Cardiac muscle cell (in vitro differentiated cells and primary cell): ENCODE measurements at places on chromosomes 3 and 15. TPM values are rescaled to one million over a fixed set of nuclear protein-coding genes. Genes with fewer than 3 reads are reported as not detected.

VPS39 gene
- 41.9 and 56.4 TPM in 2 replicates for total RNA-seq

PYGO1 gene
- total RNA-seq, result 7.3 and 10.7 TPM in 2 replicates

MB21D2 gene
- total RNA-seq, result 4.0 and 6.7 TPM in 2 replicates

FEZF2 gene
- total RNA-seq, result not detected in 2 replicates

PRKAR2A gene
- 99.0 and 172 TPM in 2 replicates for total RNA-seq

MGA gene
- total RNA-seq, result 22.7 and 48.8 TPM in 2 replicates

NPAP1 gene
- 0.21 and 0.28 TPM in 2 replicates for total RNA-seq

IMPG2 gene
- total RNA-seq, result 0.33 and 0.49 TPM in 2 replicates

PRKCD gene
- total RNA-seq, result 0.70 and 1.3 TPM in 2 replicates

- H3K4me1 ChIP-seq, result no peaks in the 10 kb centered on the region
- DNase-seq, result no peak
- no peaks in the 10 kb centered on the region for H3K36me3 ChIP-seq
- peaks cover 17% of the 10 kb centered on the region for H3K27me3 ChIP-seq
- H3K27ac ChIP-seq, result no peak overlapping the region
Observed at GRCh38 chr3:100029689-100030088, 84.6 kb downstream of the FILIP1L start.

DNA sequence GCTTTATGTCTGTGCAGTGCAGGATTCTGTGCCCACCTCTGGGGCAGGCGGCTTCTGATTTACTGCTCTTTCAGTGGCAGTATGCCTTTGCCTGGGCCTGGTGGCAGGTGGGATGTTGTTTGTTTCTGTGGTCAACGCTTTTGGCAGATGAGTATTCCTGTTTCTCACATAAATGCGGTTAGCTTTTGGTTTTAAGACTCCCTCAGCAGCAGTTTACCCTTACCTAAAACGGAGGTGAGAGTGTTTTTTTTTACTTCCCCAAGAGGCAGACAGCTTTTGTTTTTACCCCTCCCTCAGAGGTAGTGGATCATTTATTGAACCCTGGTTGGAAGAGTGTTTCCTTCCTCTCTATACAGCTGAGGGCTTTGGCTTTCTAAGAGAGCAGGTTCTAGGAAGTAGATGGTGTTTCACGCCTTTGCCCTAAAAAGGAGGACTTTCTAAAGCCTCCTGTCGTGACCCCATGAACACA, 134.1 kb upstream of the PLSCR5 start:
- no peak overlapping the region for H3K27ac ChIP-seq
- H3K27me3 ChIP-seq, result no peaks in the 10 kb centered on the region
- H3K4me1 ChIP-seq, result no peaks in the 10 kb centered on the region
- DNase-seq, result no peak

GRCh38 chr3:105473521-105474223, 107.0 kb downstream of the ALCAM start:
- peak overlapping the region; percentile 31 for H3K27ac ChIP-seq
- no peaks in the 10 kb centered on the region for H3K27me3 ChIP-seq
- no peaks in the 10 kb centered on the region for H3K36me3 ChIP-seq

DNA sequence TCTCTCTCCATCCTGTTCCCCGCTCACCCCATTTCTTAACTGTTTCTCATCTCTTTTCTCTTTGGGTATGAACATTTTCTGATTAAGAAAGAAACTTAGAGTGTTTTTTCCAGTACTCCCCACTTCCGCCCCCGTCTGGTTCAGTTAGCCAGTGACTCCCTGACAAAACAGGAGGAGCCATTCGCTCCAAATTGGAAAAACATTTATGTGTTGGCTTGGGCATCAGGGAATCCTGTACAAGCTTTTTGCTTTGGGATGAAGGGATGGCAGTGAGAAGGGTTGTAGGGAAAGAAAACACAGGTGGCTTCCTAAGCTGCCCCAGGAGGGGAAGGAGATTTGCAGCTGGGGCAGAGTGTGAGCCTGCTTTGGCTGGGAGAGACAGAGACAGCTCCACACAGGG, 47.0 kb downstream of the BOC start:
- H3K36me3 ChIP-seq, result no peaks in the 10 kb centered on the region
- H3K4me3 ChIP-seq, result no peak overlapping the region
- H3K27me3 ChIP-seq, result no peaks in the 10 kb centered on the region
- H3K4me1 ChIP-seq, result no peaks in the 10 kb centered on the region
- no peak for DNase-seq

DNA sequence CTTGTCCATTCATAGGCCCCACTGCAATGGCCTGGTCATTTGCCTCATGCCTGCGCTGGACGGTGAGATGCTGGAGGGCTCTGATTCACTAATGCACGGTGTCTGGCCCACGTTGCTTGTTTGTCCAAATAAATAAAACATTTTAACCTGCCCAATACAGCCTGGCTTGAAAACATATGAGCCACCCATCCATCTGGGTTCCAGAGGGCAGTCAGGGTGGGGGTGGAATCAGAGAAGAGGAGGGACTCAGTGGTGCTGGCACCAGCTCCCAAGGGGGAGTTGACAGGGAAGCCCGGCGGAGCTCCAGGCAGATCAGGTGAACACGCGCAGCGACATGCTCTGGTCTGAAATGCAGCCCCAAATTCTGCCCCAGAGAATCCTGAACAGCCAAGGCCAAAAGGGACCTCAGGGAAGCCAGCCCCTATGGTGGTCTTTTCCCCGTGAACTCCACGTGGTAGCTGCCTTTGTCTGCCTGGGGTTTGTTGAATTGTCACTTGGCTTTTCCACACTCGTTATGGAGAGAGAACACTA, 265.2 kb downstream of the UACA start:
- peaks cover 14% of the 10 kb centered on the region for H3K4me1 ChIP-seq
- no peak for DNase-seq
- H3K36me3 ChIP-seq, result no peaks in the 10 kb centered on the region
- no peaks in the 10 kb centered on the region for H3K27me3 ChIP-seq
- H3K4me3 ChIP-seq, result no peak overlapping the region

DNA sequence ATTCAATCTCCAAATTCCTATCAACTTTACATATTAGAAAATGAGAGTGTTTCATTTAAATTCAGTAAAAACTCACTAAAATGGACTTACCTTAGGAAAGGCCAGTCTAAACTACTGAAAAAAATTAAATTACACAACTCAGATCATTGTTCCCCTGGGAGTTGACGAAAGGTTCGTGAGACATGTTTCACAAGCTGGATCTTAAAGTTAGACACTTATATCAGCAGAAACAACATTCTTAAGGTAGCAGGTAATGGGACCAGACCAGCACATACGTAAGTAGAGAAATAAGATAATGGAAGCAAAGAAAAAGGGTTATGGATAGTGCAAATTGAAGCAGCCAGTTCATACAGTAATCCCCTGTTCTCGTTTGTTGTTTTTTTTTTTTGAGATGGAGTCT, 8.9 kb downstream of the RFX7 start:
- no peaks in the 10 kb centered on the region for H3K4me1 ChIP-seq
- no peaks in the 10 kb centered on the region for H3K36me3 ChIP-seq
- peak; percentile 59 for DNase-seq

GRCh38 chr3:42180901-42181300, 85.1 kb downstream of the CCK start:
- peaks cover 10% of the 10 kb centered on the region for H3K4me1 ChIP-seq
- DNase-seq, result no peak
- H3K27me3 ChIP-seq, result no peaks in the 10 kb centered on the region
- H3K36me3 ChIP-seq, result no peaks in the 10 kb centered on the region

DNA sequence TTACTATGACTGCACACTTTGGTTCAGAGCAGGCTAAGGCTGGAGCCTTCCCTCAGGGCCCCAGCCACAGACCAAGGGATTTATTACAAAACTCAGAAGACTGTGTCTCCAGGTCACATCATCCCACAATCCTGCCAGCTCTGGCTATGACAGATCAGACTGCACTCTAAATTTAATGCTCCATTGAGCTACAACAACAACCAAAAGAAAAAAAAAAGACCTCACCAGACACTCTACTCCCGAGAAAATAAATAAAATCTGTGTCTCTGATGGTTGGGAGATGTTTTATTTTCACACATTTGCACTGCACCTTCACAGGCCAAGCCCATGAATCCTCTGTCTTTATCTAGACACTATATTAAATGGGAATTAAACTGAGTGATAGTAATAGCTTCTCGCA, 50.8 kb upstream of the CTNNB1 start:
- no peaks in the 10 kb centered on the region for H3K27me3 ChIP-seq
- no peak for DNase-seq
- H3K36me3 ChIP-seq, result no peaks in the 10 kb centered on the region
- no peak overlapping the region for H3K4me3 ChIP-seq

DNA sequence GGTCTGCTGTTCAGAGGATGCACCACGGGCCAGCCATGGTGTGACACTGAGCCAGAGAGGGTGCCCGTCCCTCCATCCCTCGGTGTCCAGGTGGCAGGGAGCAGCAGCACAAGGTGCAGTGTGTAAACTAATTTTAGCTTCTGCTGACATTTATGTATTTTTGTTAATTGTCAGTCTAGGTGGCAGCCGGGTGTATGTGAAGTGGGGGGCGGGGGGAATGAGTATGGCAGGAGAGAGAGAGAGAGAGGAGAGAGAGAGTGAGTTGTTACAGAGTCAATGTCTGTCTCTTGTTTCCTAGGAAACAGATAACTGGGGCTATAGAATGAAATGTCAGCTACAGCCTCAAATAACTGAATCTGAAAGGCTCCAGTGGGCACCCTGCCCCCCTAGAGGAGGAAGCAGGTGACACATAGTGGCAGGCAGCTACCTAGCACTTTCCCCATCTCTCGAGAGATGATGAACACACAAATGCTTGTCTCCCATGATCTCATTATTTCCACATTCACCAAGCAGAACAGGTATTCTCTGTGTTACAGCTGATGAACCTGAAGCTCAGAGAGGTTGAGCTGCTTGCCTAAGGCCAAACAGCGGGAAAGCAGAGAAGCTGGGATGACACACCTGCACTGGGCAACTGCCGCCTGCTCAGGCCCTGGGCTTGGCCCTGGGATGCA, 24.7 kb downstream of the RASGRF1 start:
- H3K4me1 ChIP-seq, result peaks cover 11% of the 10 kb centered on the region
- H3K27ac ChIP-seq, result no peak overlapping the region
- no peaks in the 10 kb centered on the region for H3K36me3 ChIP-seq
- H3K27me3 ChIP-seq, result peaks cover under 1% of the 10 kb centered on the region

DNA sequence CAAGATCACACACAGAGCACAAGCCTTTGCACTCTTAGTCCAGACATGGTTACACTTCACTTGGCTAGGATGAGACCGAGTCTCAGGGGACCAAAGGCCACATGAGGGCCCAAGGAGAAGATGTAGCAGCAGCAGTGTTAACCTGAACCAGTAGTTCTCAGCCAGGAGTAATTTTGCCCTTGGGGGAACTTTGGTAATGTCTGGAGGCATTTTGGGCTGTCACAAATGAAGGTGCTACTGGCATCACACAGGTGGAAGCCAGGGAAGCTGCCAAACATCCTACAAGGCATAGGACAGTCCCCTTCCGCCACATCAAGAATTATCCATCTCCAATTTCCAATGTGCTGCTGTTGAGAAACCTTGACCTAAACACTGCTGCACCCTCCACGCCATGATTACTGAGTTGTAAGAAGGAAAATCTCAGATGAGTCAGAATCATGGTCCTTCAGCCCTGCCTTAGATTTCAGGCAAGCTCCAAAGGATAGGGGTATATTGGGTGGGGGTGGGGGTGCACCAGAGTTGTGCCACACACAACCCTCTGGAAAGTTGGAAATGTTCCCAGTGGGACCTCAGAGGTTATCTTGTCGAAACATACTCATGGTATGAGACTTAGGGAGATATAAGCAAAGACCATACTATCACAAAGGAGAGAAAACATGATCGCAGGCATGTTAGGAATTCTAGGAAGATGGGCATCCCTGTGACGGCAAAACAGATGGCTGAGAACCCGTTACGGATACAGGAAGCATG, 36.2 kb downstream of the SEMA5B start:
- no peaks in the 10 kb centered on the region for H3K36me3 ChIP-seq
- H3K4me3 ChIP-seq, result no peak overlapping the region

- no peaks in the 10 kb centered on the region for H3K27me3 ChIP-seq
- DNase-seq, result no peak
- peaks cover 50% of the 10 kb centered on the region for H3K4me1 ChIP-seq
Observed at GRCh38 chr15:33107950-33108349, 86.6 kb downstream of the FMN1 start.

DNA sequence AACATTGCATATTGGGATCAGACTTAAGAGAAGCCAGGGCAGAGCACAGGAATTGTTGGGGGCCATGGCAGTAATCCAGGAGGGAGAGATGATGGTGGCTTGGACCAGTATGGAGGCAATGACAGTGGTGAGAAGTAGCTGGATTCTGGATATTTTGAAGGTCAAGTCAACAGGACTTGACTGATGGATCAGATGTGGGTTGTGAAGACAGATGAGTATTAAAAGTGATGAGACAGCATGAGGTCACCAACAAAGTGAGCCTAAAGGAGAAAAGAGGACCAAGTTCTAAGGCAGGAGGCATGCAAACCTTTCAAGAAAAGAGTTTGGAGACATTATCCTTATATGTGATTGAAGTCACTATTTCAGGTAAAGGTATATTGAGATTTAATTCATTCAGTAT, 56.6 kb upstream of the TIPARP start:
- H3K27me3 ChIP-seq, result no peaks in the 10 kb centered on the region
- H3K4me1 ChIP-seq, result peaks cover 8% of the 10 kb centered on the region
- no peaks in the 10 kb centered on the region for H3K36me3 ChIP-seq
- no peak overlapping the region for H3K4me3 ChIP-seq

- DNase-seq, result no peak
- no peak overlapping the region for H3K27ac ChIP-seq
- no peaks in the 10 kb centered on the region for H3K4me1 ChIP-seq
Observed at GRCh38 chr15:66981771-66982170, 83.6 kb upstream of the SMAD3 start.

- H3K27me3 ChIP-seq, result no peaks in the 10 kb centered on the region
- DNase-seq, result no peak
- no peaks in the 10 kb centered on the region for H3K36me3 ChIP-seq
- no peaks in the 10 kb centered on the region for H3K4me1 ChIP-seq
- no peak overlapping the region for H3K27ac ChIP-seq
Observed at GRCh38 chr3:144586382-144586781, 614.8 kb downstream of the DIPK2A start.

- no peak overlapping the region for H3K4me3 ChIP-seq
- no peaks in the 10 kb centered on the region for H3K36me3 ChIP-seq
- H3K4me1 ChIP-seq, result no peaks in the 10 kb centered on the region
- no peaks in the 10 kb centered on the region for H3K27me3 ChIP-seq
- no peak for DNase-seq
- H3K27ac ChIP-seq, result no peak overlapping the region
Observed at GRCh38 chr3:88267-88666, 108.3 kb upstream of the CHL1 start.

GRCh38 chr3:9932843-9933560, 632 bp upstream of the CRELD1 start:
- H3K27ac ChIP-seq, result peak overlapping the region; percentile 95
- peaks cover 6% of the 10 kb centered on the region for H3K36me3 ChIP-seq
- no peaks in the 10 kb centered on the region for H3K27me3 ChIP-seq
- peak overlapping the region; percentile 47 for H3K4me3 ChIP-seq

- peaks cover 7% of the 10 kb centered on the region for H3K4me1 ChIP-seq
- H3K27me3 ChIP-seq, result peaks cover 37% of the 10 kb centered on the region
- no peak for DNase-seq
- H3K27ac ChIP-seq, result no peak overlapping the region
- no peak overlapping the region for H3K4me3 ChIP-seq
- no peaks in the 10 kb centered on the region for H3K36me3 ChIP-seq
Observed at GRCh38 chr3:63442918-63443317, 164.8 kb downstream of the SYNPR start.

- H3K4me1 ChIP-seq, result peaks cover 5% of the 10 kb centered on the region
- no peak overlapping the region for H3K27ac ChIP-seq
- H3K4me3 ChIP-seq, result no peak overlapping the region
- H3K36me3 ChIP-seq, result no peaks in the 10 kb centered on the region
- no peak for DNase-seq
Observed at GRCh38 chr15:35182841-35183479, 97.9 kb upstream of the NANOGP8 start.

- DNase-seq, result no peak
- no peaks in the 10 kb centered on the region for H3K27me3 ChIP-seq
- no peak overlapping the region for H3K4me3 ChIP-seq
- H3K36me3 ChIP-seq, result peaks cover 6% of the 10 kb centered on the region
- peaks cover 23% of the 10 kb centered on the region for H3K4me1 ChIP-seq
- H3K27ac ChIP-seq, result no peak overlapping the region
Observed at GRCh38 chr3:72904163-72904562, 16.3 kb downstream of the GXYLT2 start.
